Activated naive CD8-positive, alpha-beta T cell treated with anti-CD3 and anti-CD28 coated beads, Interleukin-2, amount 50 U/mL, for 24 hours (primary cell): ENCODE measurements at places on chromosomes 12 and 14.

DNA sequence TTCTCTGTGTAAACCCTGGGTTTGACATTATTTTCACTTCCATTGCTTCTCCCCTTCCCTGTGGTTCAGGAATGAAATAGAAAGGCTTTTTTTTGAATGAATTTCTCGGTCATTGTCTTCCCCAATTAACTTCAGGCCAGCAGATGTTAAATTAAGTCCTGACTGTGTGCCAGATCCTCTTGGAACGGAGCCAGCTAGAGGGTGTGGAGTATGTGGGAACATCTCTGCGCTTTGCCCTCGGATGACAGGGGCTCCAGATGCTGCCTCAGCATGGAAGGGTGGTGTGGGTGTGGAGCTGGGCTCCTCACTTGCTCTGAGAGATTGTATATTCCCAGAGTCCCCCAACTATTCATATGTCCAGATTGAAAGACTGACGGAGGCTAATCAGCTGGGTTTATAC is 13.1 kb downstream of the KRT85 start:
- DNase-seq = no peak

- DNase-seq = no peak
Observed at GRCh38 chr12:12070674-12071656, at the start of gene BCL2L14. BCL2L14 (plus strand) TSS chr12:12070939; CDS start chr12:12079306, 8,367 bp downstream.

GRCh38 chr12:90129366-90130030 is 420.9 kb upstream of the ATP2B1 start:
- DNase-seq = no peak

DNA sequence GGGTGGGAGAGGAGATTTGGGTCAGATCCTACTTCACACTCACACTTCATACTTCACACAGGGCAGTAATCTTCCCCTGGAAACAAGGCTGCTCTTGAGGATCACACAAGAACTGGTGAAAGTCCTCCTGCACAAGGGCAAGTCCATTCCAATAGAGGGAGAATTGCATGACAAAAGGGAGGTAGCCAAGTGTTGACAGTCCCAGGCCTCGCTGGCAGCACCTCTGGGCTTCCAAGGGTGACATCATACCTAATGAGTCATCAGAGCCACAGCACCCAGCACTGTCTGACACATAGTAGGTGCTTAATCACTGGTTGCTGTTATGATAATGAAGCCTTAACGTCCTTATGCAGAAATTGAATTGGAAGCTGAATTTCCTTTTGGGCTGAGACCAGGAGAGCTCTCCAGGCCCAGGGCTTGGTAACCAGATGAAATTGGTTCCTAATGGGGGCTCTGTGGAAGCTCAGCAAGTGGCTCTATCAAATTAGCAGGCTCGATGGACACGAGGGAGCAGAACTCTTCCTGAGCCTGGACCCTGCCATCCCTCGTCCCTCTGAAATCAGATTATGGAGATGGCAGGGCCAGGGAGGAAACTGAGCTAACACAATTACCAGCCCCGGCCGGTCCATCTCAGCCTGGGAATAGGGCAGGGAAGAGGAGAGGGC is 58.8 kb upstream of the ACTN1 start:
- DNase-seq = no peak

DNA sequence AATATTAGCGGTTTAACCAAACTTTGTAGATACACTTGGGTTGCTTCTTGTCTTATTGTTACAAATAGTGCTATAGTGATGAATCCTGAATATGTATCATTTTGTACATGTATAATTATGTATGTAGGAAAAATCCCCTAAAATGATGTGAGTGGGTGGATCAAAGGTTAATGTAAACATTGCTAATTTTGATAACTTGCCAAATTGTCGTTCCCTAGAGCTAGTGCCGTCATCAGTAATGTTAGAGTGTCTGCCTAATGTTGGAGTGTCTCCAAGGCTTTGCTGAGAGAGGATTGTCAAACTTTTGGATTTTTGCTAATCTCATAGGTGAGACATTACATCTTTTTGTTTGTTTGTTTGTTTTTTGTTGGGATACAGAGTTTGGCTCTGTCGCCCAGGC is 44.4 kb downstream of the AEBP2 start:
- DNase-seq = no peak

GRCh38 chr14:89351516-89352404 is 65.3 kb downstream of the FOXN3 start:
- DNase-seq = peak; percentile 25

- no peak for DNase-seq
Observed at GRCh38 chr14:88941414-88941813, 117.0 kb downstream of the TTC8 start.

- no peak for DNase-seq
Observed at GRCh38 chr12:38823738-38824137, 81.7 kb downstream of the CPNE8 start.

GRCh38 chr12:125140279-125141209 is 75.3 kb downstream of the AACS start:
- DNase-seq = no peak

- DNase-seq = no peak
Observed at GRCh38 chr14:51716610-51717009, 64.9 kb downstream of the FRMD6 start.

DNA sequence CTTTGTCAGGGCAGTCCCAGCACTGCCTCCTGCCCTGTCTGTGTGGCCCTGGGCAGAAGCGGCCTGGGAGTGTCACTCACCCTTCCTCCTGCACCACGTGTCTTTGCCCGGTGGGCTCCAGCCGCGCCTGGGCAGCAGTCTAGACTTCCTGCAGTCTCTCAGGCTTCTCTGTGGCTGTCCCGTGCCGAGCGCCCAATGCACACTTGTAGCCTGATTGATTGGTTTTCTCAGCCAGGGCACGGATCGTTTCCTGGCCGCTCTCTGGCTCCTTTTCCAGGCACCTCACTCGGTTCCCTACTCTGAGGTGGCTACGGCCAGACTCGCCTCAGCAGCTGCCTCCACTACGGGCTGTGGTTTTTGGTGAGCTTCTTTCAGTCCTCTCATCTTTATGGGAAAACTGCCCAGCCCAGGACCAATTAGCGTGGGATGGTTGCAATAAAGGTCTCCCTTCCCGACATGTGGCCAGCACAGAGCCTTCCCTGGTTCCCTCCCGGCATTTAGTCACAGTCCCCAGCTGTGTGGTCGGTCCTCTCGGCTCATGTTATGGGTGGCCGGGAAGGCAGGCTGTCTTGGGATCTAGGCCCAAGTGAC is 133.1 kb downstream of the CACNA1C start:
- DNase-seq = no peak

DNA sequence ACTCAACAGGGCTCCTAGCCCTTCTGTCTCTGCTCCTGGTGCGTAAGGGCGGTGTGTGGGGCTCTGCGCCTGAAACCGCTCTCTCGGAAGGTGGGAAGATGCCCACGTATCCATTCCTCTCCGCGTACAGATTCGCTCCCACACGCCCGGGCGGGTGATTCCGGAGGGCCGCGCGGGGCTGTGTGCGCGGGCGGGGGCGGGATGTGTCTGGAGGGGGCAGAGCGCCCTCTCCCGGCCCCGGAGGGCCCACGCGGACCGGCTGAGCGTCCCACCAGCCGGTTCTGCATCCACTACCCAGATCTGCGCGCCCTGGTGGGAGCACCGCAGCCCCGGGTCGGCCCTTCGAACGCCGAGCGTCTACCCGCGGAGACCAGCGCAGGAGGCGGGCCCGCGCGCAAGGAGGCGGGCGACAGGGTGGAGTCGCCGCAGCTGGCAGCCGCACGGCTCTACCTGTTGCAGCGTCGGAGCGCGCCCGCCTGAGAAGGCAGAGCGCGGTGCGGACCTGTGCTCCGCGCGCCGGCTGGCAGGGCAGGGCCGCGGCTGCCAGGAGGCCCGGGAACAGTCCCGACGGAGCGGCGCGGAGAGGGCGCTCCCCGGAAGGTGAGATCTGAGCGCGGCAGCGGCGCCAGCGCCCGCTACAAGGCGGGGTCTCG is 1.4 kb upstream of the KCNK13 start:
- DNase-seq = peak; percentile 64

GRCh38 chr12:71565535-71565934 is 98.1 kb downstream of the ZFC3H1 start:
- DNase-seq = no peak

DNA sequence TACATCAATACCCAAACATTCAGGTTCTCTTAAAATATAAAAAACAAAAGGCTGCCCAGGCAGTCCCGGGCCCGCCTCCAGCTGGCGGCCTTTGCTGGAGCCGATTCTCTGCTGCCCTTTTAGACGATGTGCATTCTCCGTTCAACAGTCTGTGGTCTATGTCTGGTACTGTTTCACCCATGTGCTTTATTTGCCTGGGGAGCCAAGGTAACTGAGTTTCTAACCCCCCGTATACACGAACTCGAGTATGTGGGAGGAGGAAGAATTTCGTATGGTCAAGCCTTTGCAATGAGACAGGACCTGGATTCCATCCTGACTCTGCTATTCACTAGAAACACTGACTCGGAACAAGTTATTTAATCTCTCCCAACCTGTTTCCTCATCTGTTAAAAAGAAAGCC is 54.1 kb upstream of the GPR68 start:
- no peak for DNase-seq

DNA sequence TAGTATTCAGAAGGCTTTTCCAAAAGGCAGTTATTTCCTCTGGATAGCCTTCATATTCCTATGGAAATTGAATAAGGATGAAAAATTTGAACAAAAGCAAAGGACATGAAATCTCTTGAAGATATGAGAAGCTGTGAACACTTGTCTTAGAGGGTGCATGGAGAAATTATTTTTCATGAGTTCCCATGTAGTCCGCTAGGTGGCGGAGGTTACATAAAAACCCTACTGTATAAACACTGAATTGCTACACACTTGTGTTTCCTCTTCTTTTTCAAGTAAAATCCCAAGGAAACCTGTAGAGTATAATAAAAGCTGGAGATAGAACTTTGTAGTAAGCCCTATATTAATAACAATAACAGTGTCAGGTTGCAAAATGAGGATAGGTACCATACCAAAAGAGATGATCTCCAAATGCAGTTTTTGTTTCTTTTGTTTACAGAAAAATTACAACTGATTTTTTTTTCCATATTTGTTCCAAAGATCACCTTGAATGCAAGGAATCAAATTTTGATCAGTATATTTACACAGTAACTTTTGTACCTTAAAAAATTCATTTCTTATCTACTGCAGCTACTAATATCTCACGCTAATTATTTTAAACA is 37.8 kb upstream of the OR4E1 start:
- no peak for DNase-seq

- DNase-seq = no peak
Observed at GRCh38 chr14:79820866-79821535, 390.3 kb downstream of the DIO2 start.

DNA sequence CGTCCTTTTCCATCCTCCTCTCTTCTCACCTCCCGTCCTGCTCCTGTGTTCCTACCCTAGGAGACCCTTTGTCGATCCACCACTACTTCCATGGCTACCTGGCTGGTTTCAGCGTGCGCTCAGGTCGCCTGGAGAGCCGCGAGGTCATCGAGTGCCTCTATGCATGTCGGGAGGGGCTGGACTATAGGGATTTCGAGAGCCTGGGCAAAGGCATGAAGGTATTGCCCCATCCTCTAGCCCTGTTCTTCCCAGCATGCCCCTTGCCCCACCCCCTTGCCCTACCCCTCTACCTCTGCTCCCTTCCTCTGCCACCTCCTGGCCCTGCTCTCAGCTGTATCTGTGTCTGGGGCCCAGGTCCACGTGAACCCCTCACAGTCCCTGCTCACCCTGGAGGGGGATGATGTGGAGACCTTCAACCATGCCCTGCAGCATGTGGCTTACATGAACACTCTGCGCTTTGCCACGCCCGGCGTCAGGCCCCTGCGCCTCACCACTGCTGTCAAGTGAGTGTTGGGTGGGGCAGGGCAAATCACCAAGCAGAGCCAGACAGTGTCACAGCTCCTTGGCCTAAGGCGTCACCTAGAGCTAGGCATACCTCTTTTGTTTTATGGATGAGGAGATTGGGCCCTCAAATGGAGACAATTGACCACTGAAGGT is 12.8 kb downstream of the CLSTN3 start:
- no peak for DNase-seq

GRCh38 chr12:85489194-85489593 is 209.2 kb downstream of the ALX1 start:
- no peak for DNase-seq

GRCh38 chr14:99208318-99208717 is 63.7 kb downstream of the BCL11B start:
- DNase-seq = no peak

GRCh38 chr12:94488463-94488862 is 28.8 kb upstream of the CEP83 start:
- no peak for DNase-seq

DNA sequence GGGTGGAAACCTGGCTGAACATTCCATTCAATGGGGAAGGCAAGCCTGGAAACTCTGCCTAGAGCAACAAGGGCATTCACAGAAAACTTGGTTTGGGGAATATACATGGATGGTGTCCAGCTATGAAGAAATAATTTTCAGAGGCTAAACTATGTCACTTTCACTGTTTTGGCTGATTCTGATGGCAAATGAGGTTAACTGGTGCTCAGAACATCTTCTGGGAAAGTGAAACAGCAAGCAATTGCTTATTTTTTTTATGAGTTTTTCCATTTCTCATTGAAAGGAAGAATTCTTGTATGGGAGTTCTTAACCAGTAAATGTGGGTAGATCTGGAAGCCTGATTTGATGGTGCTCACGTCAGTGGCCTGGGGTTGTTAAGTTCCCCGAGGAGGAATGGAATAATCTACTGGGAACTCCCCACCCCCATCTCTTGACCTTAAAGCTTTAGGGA is 132.8 kb upstream of the BTG1 start:
- no peak for DNase-seq

DNA sequence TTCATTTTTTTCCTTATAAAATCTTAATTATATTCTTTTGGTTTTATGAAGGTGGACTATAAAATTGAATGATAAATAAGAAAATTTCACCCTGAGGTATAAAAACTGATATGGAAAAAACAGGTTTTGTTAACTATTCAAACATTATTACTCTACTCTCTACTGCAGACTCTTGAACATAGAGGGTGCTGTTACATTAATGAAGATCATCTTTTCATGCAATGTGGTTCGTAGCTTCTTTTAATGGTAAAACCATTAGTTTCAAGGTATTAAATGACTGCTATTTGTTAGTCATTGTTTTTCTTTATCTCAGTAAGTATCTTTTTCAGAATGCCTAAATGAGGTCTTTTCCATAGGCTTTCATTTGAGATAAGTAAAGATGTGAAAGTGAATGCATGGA is 510.4 kb downstream of the SLC16A7 start:
- no peak for DNase-seq

DNA sequence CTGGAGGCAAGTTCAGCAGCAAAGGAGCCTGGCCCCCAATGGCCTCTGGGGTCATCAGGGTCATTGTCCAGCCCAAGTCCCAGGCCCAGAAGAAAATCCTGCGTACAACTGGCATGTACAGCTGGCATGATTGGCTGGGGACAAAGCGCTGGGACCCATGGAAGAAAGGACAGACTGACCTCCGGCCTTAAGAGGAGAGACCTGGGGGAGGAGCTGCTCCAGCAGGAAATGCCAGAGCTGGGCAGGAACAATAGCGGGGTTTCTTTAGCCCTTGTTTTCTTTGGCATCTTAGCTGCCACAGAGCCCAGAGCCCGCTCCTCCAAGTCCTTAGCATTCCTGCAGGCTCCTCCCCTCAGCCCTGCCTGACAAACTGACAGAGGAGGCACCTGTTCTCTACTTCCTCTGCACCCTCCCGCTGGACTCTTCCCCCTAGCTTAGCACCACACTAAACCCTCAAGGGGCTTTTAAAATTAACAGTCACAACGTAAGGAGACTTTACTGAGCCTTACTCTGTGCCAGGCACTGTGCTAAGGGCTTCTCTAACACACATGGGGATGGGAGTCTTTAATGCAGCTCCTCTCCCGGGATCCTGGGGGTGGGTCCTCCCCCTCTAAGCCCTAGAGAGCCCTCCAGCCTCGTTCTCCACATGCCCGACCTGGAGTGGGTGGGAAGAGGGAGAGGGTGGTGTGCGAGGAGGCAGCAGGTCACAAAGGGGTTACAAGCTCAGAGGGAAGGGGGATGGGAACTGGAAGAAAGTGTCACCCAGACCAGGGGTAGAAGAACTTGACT is 1.8 kb upstream of the AQP5 start:
- no peak for DNase-seq

- no peak for DNase-seq
Observed at GRCh38 chr12:11688379-11688778, 38.9 kb downstream of the ETV6 start.
